Ascending aorta (tissue), 2 donors: ENCODE measurements at places on chromosomes 7 and 10.

DNA sequence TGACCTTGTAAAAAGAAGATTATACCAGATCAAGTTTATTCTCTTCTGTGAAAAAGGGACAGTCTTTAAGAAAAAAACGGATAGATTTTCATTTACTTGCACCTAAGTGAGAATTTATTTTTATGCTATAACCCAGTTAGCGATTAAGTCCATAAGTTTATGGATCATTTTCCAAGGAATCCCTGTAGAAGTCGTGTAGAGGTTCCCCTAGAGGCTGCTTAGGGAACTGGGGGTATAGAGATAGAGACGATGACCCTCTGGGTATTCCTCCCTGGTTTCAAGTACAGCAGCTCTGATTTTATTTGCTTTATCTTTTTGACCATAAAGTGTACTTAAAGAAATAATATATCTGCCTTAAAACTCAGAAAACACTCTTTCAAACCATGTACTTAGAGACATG is 648.4 kb upstream of the LRRTM3 start:
- DNase-seq, result no peak

- no peak for DNase-seq
These were observed 96.8 kb downstream of the PTEN start for GRCh38 chr10:87960230-87960629.

GRCh38 chr7:36690041-36690440 is 34.3 kb downstream of the AOAH start:
- no peak for DNase-seq

DNA sequence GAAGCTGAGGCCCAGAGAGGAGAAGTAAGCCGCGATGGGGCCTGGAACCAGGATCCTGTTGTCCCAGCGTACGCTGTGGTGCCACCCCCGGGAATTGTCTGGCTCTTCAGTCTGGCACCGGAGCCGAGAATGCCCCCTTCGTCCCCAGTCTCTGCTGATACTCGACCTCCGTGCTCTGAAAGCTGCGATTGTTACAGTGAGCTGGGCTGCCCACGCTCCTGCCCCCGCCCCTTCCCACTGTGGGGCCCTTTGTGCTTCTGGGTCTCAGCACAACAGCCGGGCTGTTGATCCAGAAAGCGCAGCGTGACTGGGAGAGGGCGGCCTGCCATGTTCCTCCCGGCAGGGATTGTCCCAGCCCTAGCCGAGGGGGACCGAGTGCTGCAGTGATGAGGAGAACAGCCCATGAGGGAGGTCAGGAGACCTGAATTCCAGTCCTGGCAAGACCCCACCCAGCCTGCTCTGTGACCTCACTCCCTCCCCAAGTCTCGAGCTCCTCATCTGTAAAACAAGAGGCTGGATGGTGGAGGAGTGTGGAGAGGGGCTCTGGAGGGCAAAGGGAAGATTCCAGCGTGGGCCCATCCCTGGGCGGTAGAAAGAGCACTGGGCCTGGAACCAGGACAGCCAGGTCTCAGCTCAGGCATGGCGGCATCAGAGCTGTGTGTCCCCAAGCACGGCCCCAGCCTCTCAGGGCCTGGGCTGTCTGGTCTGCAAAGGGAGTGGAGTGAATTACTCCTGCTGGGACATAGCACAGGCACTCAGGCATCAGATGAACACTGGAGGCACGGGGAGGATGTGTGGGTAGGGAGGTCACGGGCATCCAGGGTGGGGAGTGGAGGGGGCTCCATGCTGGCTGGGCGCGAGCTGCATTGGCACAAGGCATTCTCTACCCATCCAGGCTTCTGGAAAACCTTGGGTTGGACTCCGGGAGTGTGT is 43.6 kb downstream of the TSPAN15 start:
- peak; percentile 58 for DNase-seq

GRCh38 chr7:35549781-35550180 is 145.2 kb downstream of the HERPUD2 start:
- DNase-seq, result peak; percentile 19

DNA sequence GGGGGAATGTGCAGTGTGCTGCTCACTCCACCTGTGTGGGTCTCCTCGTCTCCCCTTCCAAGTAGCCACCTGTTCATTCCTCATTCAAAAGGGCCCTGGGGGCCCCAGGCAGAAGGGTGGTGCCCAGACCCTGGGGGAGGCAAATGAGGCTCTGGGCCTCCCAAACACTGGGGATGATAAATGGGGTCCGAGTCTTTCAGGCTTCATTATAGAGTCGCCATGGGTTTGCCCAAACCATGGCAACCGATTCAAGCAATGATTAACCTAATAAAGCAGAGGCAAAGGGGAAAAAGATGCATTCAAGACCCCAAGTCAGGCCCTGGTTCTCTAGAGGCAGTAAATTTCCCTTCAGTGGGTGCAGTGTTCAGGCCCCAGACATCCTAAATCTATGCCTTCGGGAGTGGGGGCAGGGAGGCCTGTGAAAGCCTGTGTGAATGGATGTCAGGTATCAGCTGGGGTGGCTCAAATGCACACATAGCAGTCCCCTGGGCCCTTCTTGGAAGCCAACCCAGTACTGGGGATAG is 10.4 kb downstream of the NEUROG3 start:
- DNase-seq, result no peak

DNA sequence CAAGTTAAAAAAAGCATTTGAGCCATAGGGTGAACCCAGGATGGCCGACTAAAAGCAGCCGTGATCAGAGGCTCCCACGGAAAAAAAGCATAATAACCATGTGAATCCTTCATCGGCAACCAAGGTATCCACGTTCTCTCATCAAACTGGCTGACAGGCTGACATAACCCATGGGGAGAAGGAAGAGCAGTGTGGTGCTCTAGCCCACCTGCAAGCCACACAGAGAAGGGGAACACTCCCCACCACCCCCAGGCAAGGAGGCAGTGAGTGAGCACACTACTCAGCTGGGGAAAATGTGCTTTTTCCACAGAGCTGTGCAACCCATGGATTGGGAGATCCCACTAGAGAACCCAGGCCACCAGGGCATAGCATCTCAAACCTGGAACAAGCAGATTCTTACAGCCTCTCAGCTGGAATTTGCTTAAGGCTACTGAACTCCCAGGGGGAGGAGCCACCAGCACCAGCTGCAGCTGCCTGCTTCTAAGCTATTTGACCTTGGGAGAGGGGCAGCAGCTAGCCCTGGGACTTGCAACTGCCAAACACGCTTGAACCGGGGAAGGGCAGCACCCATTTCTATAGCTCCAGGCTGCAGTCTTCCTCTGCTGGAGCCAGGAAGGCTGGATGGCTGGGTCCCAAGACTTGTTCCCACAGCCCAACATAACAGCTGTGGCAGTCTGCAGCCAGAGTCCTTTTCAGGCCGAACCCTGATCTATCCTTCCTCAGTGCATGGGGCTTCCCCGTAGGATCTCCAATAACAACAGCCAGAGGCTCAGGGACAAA is 178.2 kb upstream of the NRG3 start:
- DNase-seq, result no peak

- DNase-seq, result no peak
These were observed 28.6 kb downstream of the MTURN start for GRCh38 chr7:30163231-30163894.

DNA sequence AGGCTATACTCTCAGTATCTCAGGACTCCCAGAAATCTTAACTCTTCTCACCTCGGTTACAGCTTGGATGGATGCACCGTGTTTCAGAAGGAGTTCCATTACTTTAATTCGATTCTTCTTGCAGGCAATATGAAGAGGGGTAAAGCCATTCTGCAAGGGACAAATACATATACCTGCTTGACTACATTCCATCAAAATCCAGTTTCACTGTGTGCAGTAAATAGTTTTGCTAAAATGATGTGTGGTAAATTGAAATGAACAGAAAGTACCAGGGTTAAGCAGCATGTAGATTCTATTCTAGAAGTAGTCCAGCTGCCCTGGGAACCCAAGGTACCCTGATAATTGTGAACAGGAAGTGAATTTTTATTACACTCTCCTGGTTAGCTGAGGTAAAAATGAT is 183.9 kb downstream of the ANK3 start:
- DNase-seq, result no peak

- DNase-seq, result no peak
These were observed 6.3 kb upstream of the DYNC1I1 start for GRCh38 chr7:95766086-95766485.

DNA sequence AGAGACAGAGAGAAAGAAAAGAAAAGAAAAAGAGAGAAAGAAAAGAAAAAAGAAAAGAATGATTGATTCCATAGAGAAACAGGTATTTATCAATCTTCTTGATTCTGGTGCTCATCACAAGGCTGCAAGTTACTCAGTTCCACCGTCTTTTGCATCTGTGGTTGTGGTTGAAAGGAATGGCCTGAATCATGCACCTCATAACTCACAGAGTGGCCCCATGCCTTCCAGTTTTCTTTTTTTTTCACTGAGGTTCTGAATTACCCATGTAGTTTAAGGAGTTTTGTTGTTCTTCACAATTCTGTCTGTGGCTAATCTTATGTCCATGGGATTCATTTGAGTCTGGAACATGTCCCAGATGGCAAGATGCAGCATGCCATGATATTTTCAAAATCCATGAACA is 156.0 kb downstream of the ZNF33B start:
- no peak for DNase-seq

GRCh38 chr7:133431134-133431724 is 178.4 kb downstream of the EXOC4 start:
- DNase-seq, result no peak

- no peak for DNase-seq
These were observed 189.8 kb downstream of the JCAD start for GRCh38 chr10:29869593-29869992.

DNA sequence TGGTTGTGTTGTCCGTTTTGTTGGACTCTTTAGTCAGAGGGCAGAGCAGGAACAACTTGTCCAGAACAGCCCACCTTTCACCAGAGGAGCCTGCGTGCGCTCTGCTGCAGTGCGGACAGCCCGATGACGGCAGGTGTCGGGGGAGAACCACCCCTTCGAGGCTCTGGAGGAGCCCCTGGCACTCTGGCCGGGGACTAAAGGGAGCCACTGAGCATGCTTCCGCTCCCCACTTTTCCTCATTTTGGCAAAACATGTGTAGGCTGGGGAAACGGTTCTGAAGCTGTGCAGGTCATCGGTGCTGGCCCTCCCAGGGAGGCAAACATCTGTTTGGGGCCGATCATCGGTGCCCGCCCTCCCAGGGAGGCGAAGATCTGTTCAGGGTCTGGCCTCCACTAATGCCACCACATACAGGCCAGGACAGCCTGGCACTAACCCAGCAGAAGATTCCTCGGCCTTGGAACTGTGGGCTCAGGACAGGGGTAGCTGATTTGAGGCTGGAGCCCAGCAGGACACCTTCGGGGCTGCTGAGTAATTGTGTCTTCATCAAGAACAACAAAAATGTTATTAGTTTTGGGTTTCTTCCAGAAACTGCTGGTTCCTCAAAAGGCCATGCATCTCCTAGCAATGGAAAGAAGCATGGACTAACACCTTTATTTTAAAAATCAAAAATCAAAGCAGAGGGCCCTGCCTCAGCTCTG is 124.4 kb upstream of the TCERG1L start:
- DNase-seq, result no peak

GRCh38 chr7:26684447-26684846 is 179.9 kb downstream of the SKAP2 start:
- no peak for DNase-seq

DNA sequence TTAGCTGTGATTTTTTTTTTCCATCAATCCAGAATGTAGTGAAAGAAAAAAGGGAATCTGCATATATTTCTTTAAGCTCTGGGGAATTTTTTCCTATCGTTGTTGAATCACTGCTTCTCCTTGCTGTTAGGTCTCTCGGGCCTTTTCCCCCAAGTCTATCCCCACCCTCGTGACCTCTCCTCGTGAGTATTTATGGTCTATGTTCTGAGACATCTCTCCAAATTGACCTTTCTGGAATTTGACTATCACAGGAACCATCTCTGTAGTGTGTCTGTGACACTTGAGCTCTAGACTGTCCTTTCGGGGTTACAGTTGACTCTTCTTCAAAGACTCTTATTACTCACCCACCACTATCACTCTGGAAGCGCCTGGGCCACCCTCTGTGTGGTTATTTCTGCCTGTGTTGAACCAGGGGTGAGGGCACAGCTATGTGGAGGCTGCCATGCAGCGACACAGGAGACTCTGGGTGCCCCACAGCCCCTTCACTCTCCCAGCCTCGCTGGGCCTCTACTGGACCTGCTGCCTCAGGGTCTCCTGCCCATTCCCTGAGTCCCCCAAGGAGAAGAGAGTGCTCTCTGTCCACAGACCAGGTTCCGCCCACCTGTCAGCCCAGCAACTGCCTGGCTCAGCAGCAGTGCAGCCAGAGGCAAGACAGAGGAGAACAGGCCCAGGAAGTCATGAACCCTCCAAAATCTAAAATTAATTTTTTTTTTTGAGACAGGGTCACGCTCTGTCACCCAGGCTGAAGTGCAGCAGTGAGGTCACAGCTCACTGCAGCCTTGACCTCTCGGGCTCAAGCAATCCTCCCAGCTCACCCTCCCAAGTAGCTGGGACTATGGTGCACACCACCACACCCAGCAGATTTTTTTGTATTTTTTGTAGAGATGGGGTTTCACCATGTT is 45.7 kb upstream of the PTPRN2 start:
- no peak for DNase-seq

- no peak for DNase-seq
These were observed 305.4 kb upstream of the SHH start for GRCh38 chr7:156117542-156118247.

- no peak for DNase-seq
These were observed 197.5 kb downstream of the ARHGAP21 start for GRCh38 chr10:24526085-24526649.

GRCh38 chr10:15334650-15335323 is 36.3 kb downstream of the FAM171A1 start:
- DNase-seq, result no peak

GRCh38 chr7:23098460-23098859 is 7.1 kb upstream of the KLHL7 start:
- DNase-seq, result no peak

GRCh38 chr10:72429931-72430330 is 75.2 kb upstream of the DNAJB12 start:
- DNase-seq, result no peak

GRCh38 chr10:113609704-113610108 is 54.1 kb downstream of the NRAP start:
- DNase-seq, result no peak

GRCh38 chr7:127437837-127438236 is 45.3 kb upstream of the ZNF800 start:
- DNase-seq, result no peak

- no peak for DNase-seq
These were observed 12.9 kb upstream of the BMS1 start for GRCh38 chr10:42769673-42770072.

GRCh38 chr10:15121707-15122106 is 24.6 kb downstream of the RPP38 start:
- no peak for DNase-seq

DNA sequence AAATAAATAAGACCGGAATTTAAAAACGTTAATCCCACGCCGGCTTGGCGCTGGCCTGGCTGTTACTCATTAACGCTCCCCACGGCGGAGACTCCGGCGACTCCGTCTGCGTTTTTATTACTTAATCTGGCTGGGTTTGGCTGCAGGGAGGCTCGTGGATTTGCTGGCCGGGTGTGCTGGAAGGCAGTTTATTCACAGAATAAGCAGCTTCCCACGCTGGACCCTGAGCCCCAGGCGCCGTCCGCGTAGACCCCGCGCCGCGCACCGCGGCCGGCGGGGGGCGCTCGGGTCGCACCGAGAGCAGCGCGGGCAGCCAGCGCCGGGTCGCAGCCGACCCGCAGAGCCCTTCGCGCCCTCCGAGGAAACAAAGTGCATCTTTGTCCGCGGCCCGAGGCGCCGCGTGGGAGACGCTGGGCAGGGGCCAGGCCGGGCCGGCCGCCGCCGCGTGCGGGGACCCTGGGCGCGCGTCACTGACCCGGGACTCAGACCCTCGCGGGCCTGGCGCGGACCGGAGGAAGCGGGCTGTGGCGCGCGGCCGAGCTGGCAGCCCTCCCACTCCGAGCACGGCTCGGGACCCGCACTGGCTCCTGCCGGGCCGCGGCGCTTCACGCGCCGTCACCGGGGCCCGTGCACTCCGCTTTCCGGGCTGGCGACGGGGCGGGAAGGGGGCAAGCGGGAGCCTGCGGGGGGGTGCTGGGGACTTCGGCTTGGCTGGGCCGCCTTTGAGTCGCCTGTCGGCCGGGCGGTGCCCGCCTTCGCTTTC is 587 bp upstream of the GRK5 start:
- DNase-seq, result peak; percentile 30
